ENCODE measurements at places on chromosomes 6 and 20. TPM values are rescaled to one million over a fixed set of nuclear protein-coding genes. Genes with fewer than 3 reads are reported as not detected.
A peak's percentile ranks its signal among the peaks of the same experiment; 100 is the strongest.

GRCh38 chr6:53287336-53288225 is 61.2 kb downstream of the ELOVL5 start:
- no peak for DNase-seq

DNA sequence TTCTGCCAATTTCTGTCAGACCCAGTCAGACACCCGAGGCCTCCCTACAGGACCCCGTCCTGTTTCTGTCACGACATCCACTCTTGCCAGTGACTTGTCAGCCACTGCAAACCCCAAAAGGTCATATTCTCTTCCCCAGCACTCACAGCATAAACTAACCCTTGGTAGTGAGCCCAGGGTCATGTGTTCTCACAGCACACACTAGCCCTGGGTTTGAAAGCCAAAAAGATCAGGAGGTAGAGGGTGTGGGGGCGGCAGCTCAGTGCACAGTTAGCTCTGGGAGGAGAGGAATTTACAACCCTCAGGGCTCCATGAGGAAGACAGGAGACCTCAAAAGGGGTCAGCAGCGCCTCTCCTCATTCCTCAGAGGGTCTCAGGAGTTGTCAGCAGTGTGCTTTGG is 9.9 kb upstream of the SNX9 start:
- no peak for DNase-seq

DNA sequence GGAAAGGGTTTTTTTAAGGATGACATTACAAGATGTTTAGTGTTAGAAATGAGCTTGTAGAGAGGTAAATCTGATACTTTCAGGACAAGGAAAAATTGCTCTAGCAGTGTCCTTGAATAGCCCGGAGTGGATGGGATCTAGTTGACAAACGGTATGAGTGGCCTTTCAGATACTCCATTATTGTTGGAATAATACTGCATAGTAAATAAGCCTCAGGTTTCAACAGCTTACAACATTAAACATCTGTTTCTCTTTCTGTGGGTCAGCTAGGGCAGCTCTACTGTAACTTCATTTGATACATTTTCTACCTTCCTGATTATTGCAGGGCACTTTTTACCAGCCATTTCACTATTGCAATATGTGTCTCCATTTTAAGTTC is 118.0 kb downstream of the B3GAT2 start:
- DNase-seq, result no peak

GRCh38 chr6:41336824-41337223 is 1.4 kb downstream of the NCR2 start:
- DNase-seq, result no peak

DNA sequence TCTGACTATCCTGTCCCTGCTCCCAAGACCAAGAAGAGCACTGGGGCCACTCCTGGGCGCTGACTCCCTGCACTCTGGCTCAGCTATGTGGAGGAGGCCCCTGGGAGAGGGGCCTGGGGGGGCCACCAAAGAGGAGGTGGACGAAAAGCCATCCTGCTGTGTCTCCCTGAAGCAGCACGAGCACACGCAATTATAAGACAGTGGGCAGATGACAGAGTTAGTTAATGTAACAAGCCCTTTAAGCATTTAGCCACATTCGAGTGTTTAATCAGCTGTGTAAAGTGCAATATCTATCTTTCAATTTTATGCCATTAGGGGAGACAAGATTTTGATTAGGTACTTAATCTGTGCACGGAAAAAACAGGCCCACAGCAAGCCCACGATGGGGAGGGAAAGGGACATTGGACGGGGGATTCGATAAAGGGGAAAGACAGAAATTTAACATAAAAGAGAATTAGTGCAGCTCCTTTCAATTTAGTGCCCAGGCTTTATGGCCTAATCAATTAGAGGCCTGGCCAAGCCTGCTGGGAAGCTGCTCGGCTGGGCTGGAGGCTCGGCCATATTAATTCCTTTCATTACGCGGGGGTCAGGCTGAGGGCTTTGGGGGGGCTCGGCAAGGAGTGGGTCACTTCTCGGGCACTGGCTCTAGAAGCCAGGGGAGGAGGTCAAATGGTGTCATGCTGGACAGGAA is 286.2 kb downstream of the DHX35 start:
- no peak for DNase-seq

DNA sequence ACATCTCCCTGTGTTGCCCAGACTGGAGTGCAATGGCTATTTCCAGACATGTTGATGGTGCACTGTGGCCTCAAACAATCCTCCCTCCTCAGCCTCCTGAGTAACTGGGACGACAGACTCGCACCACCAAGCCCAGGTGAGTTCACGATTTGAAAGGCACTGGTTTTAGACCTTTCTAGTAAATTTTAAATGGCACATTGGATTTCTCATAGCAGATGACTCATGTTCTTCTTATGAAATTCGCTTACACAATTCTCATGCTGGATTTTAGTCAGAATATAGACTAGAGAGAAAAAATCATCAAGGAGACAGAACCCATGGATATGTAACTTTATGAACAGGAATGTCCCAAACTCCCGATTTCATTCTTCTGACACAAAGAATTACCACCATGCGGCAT is 18.1 kb upstream of the PXDC1 start:
- DNase-seq, result no peak

DNA sequence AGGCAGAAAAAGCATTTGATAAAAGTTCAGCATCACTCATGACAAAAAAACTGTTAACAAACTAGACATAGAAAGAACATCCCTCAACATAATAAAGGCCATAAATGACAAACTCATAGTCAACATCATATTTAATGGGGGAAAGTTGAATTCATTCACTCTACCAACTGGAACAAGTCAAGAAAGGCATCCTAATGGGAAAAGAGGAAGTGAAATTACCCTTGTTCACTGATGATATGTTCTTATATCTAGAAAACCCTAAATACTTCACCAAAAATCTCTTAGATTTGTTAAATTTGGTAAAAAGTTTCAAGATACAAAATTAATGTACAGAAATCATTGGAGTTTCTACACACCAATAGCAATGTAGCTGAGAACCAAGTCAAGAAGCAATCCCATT is 48.9 kb downstream of the GGTLC1 start:
- DNase-seq, result no peak

DNA sequence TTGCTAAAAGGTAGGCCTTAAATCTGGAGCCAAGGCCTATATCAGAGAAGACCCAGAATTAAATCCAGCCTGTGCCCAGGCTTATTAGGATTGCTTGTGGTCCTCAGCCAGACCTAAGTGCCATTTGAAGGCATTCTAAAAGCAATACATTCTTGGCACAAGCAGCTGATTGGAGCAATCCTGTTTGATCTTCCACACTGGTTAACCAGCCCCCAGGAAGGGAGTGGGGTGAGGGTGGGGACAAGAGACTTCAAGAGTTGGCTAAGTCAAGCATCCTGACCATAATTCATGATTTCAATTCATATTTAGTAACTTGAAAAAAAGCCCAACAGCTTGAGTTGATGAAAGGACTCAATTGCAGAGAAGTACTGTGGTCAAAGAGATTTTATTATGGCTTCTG is 128.9 kb downstream of the KIF13A start:
- no peak for DNase-seq

GRCh38 chr6:19860235-19860877 is 23.2 kb downstream of the ID4 start:
- no peak for DNase-seq

DNA sequence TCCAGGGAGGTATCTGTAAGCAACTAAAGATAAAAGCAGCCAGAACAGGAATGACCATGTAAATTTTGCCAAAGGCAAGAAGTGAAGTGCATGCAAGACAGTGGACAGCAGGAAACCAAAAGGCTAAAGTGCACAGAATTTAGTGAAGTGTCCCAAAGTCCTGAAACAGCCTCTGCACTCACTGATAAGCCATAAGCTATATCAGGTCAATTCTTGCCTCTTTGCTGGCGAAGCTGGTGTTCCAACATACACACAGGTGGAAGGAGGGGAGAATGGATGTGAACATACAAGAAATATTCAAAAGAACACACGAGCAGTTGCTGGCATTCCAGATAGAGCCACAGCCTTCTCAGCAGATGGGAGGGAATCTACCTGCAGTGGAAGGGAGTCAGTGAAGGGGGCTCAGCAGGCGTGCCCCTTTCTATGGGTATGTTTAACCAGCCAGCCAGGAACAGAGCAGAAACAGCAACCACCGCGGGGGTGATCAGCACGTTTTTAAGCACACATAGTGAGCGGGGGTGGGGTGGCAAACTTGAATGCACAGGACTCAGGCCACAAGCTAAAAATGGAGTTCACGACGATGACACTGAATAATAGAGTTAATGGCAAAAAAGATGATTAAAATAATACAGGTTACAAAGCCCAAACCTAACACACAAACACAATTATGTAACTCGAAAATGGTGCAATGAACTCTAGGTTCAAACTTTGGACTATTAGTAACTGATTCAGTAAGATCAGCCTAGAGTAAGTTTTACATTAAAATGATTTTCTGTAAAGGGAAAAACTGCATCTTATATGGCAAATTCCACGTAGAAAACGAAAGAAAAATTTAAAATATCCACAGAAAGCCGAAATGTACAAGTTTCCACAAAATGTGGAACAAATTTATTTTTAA is 1.2 kb downstream of the ECI2 start:
- DNase-seq, result peak; percentile 36

DNA sequence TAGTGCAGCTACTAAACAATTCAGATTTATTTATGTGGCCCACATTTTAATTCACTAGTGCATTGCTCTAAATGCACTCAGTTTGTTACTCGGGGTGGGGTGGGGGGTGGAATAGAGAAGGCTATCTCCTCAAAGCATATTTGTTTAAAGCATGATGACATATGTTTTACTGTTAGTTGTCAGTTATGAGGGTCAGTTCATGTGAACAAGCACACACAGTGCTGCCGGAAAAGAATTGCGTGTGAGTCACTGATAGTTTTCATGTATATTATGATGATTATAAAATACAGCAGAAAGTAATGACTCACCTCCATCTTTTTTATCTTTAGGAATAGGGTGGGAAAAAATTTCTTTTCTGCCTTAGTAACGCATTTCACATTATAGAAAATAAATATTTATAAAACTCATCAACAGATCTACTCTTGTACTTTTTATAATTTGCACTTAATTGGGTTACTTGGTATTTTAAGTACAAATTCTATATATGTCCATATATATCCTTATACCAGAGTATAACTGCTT is 42.2 kb upstream of the STXBP5 start:
- DNase-seq, result no peak

GRCh38 chr6:142339113-142339512 is 37.3 kb downstream of the ADGRG6 start:
- no peak for DNase-seq

GRCh38 chr6:120147071-120147871 is 797.7 kb upstream of the MAN1A1 start:
- no peak for DNase-seq

GRCh38 chr6:63263444-63263843 is 52.2 kb downstream of the FKBP1C start:
- no peak for DNase-seq

DNA sequence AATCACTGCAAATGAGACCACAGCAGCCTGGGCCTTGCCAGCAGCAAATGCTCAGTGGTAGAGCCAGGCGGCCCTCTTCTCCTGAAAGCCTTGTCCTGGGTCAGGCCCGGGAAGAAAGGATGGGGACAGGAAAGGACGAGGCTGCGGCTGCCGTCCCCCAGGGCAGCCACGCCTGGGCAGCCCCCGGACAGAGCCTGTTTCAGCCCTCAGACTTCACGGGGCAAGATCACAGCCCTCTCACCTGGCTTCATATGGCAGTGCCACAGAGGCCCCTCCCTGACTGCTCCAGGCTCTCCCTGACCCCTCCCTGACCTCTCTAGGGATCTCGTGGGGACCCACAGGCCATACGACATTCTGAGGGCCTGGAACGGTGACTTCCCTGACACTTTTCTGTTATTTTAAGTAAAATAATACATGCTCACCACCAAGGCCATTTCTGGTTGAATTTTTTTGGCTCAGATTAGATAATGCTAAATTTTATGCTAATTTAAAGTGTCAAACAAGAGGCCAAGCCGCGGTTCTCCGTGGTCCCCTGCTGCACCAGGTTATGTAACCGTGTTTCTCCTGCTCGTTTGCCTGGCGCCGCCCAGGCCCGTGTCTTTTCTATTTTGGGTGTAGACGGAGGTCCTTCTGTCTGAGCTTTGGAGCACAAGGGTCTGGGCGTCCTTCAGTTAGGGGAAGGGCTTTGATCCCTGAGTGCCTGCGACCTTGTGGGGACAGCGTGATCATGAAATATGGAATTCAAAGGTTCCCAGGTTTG is 59.9 kb upstream of the BHLHE23 start:
- DNase-seq, result no peak

- no peak for DNase-seq
These were observed 66.8 kb downstream of the RIN2 start for GRCh38 chr20:19824861-19825260.

DNA sequence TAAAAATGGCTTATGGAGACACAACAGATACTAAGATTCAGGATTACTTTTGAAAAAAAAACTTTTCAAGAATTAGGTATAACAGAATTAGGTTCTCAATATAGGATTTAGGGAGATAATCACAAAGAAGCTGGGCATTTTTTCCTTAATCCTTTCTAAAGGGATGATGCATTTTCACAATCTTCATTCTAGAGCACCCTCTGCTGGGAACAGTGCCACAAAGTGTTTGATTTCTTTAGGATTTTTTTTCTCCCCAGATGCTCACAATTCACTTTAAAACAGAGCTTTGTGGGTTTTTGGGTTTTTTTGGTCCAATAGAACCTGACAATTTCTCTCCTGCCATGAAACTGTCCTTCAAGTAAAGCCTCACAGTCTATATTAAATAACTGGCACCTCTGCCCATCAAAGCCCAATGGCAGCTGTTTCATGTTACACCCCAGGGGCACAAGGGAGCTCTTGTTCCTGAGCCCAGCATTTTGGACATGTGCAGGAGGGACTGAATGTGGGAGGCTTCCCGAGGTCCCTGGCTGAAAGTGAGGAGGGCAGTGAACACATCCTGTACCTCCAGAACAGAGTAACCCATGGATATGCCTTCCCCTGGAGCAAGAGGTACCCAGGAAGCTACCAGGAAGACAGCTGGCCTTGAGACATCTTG is 39.7 kb downstream of the PREP start:
- no peak for DNase-seq

DNA sequence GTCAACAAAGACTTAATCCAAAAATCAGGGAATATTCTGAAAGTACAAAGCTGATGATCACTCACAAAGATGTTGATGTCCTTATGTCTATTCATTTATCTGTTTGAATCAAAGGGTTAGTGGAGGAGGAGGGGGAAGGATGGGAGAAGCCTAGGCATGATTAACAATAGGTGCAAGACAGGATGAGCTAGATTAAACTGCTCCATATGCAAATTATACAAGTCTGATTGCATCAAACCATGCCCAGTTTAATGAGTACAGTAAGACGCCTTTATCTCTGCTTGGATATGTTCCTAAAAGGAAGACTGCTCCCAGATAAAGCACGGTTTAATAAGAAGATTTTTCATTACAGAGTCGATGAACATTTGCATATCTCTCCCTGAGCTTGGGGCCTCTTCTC is 626.4 kb upstream of the NOX3 start:
- no peak for DNase-seq

- DNase-seq, result no peak
These were observed 355.1 kb downstream of the HAO1 start for GRCh38 chr20:7585126-7585679.

The NRSN1 gene
- total RNA-seq, result not detected

The BPIFB2 gene
- total RNA-seq, result not detected

The OOEP gene
- total RNA-seq, result not detected

The SLC4A11 gene
- total RNA-seq, result 0.65 TPM

The IL20RA gene
- not detected for total RNA-seq

The CD93 gene
- total RNA-seq, result 0.14 TPM

The C6orf58 gene
- total RNA-seq, result not detected

The TRIM10 gene
- not detected for total RNA-seq

The CALHM6 gene
- 2.9 TPM for total RNA-seq

The CLDN20 gene
- not detected for total RNA-seq

The ACOT8 gene
- 14.5 TPM for total RNA-seq

The SEMG1 gene
- not detected for total RNA-seq

The NMBR gene
- not detected for total RNA-seq
